ENCODE measurements at places on chromosomes 1 and 21.
A peak's percentile ranks its signal among the peaks of the same experiment; 100 is the strongest.

DNA sequence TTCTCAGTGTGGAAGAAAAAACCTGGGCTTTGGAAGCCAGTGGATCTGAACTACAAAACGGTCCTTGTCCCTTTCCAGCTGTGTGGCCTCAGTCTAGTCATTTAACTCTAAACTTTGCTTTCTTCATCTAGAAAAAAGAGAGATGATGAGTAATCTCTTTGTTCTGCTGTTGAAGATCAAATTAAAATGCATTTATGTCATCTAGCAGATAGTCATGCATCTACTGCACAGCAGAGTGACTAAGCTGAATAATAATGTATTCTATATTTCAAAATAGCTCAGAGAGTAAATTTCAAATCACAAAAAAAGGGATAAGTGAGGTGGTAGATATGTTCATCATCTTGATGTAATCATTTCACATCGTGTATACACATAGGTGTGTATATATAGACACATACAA is 473.2 kb downstream of the DSCAM start:
- DNase-seq = no peak

DNA sequence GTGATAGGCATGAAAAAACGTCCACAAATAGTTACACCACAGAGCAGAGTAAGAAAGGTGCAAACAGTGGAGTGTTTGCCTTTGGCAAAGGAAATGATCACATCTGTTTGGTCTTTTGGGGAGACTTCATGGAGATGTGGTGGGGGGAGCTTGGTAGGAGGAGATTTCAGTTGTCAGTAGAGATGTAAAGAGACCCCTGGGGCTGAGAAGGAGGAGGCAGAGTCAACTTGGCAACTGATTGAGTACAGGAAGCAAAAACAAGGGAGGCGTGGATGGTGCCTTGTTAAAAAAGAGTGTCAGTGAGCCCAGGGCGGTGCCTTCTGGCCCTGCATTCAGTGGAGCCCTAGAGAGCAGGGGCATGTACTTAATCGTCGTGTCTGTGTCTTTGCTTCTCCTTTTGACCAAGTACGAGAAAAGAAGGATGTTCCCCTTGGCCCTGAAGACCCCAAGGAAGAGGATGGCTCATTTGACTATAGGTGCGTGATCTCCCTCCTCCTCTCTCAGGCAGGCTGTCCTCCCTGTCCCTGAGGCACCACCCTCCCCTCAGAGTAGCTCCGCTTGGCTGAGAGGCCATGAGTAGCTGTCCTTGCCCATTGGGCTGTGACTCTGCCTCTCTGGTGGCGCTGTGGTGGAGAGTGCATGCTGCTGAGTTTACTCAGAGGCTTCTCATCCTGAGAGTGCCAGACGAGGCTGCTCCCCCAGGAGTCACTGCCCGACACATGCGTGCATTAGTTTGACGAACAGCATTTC is 30.4 kb upstream of the CNTN2 start:
- no peak for DNase-seq

DNA sequence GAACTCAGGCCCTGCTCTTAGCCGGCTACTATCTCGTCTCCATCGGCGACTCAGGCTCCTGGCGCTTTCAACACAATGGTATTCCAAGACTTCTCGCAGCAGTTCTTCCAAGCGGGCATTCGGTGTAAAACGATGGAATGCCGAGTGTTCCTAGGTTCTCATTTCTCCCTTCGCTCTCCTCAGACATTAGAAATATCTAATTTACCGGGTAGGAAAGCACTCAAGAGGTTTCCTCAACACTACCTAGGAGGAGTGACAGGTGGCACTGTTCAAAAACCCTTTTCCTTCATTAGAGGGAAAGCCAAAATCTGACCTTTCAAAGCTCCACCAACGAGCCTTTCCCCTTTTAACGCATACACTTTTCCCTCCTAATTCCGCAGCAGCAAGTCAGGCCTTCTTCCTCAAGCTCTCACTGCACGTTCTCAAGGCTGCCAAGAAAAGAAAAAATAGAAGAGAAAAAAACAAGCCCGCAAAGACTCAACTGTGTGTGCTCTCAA is 601 bp downstream of the UBE2G2 start:
- peak; percentile 52 for DNase-seq

DNA sequence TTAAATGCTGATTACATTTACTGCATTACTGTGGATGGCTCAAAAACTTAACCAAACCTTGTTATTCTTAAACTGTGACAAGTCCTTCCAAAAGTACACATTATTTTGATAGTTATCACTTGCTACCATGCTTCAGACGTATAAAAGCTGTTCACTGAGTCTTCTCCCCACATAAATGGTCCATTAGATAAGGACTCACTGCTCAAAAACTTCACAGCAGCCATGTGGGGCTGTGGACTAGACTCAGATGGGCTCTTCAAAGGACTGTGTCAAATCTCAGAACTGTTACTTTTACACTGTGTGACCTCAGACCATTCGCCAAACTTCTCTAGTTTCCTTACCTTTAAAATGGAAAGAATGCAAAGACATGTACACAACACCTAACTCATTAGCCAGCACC is 11.6 kb downstream of the SCAF4 start:
- no peak for DNase-seq

DNA sequence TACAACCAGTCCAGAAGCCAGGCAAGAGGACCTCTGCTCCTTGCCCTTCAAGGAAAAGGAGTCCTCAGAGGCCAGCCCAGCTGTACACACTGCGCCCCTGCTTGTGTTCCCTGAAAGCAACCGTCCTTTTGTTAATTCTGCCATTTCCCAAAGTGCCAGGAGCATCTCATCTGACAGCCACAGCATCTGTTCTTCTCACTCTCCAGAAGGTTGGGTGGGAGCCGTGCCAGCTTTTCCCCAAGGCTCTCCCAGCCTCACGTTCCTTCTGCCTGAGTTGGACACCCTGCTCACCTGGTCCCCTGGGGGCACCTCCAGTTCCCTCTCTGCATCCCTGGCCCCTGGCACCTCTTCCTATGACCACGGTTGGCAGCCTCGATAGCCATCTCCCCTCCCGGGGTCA is 10.5 kb upstream of the CNTN2 start:
- DNase-seq = no peak

DNA sequence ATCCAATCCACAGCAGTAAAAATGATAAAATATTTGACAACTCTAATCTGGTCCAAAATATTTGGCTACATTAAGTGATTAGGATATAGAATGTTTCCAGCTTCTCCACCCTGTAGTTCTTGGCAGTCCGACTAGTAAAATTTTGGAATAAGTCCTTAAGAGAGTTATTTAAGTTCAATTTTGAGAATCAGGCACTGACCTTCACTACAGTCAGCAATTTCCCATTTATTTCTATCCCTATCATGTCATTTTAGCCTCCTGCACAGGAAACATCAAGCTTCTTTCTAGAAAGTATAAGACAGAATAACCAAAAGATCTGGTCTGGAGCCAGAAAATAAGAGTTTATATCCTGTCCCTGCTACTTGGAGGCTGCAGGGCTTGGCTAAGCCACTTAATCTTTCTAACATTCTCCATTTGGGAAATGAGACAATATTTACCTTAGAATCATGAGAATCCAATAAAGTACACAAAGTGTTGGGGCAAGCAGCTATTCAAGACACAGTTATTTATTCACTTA is 162.2 kb downstream of the DPYD start:
- no peak for DNase-seq

GRCh38 chr1:1136547-1137230 is 20.8 kb upstream of the C1orf159 start:
- DNase-seq = peak; percentile 91

GRCh38 chr1:101298663-101299062 is 61.8 kb downstream of the S1PR1 start:
- no peak for DNase-seq

DNA sequence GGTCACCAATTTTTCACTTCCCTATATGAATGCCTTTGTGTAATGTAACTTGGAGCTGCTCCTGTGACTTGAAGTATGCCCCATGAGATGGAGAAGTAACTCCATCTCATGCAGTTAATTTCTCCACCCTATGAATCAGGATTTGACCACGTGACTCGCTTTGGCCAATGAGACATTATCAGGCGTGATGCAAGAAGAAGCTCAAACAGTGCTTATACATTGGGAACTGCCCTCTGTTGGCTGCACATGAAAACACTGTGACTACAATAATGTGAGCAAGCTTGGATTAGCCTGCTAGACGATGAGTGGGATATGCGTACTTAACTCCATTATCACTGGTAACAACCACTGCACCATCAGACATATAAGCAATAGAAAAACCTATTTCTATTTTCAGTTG is 684.4 kb downstream of the PLA2G4A start:
- no peak for DNase-seq

DNA sequence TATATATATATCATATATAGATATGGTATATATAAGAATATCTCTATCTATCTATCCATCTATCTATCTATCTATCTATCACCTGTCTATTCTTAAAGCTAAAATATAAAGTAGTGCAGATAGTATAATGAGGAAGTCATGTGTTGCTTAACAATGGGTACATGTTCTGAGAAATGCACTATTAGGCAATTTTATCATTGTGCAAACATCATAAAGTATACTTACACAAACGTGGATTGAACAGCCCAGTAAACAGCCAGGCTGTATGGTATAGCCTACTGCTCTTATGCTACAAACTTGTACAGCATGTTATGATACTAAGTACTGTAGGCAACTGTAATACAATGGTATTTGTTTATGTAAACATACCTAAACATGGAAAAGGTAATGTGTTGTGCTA is 621.0 kb upstream of the NCAM2 start:
- peak; percentile 7 for DNase-seq

- no peak for DNase-seq
These were observed 494.5 kb upstream of the LRRC7 start for GRCh38 chr1:69073176-69073575.

- no peak for DNase-seq
These were observed 261.3 kb downstream of the ST6GALNAC3 start for GRCh38 chr1:76335882-76336281.
